Posterior vena cava (tissue), 2 donors: ENCODE measurements at places on chromosomes 2 and 18. TPM values are rescaled to one million over a fixed set of nuclear protein-coding genes. Genes with fewer than 3 reads are reported as not detected.

- no peak for DNase-seq
These were observed 109.9 kb upstream of the DTNA start for GRCh38 chr18:34600158-34600557.

The NEMP2 gene
- total RNA-seq = 5.0 TPM

The GREB1L gene
- total RNA-seq = 1.0 TPM

DNA sequence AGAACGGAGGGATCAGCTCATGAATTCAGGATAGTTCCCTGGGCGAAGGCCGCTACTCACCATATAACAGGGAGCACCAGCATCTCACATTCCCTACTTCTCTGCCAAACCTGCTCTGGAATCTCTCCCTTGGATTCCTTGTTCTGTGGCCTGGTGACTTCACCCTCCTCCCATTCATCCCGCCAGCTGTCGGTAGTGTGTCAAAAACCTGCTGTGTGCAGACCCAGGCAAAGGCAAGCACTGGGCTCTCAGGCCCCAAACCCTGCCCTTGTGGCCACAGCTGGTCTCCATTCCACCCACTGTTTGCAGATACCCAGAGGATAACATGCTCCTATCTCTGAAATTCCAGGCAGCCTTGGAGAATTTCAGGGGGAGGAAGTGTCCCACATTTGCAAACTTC is 151.6 kb downstream of the CAPN13 start:
- no peak for DNase-seq

The PMS1 gene
- 20.1 TPM for total RNA-seq

- DNase-seq = no peak
These were observed 106.8 kb downstream of the ZNF516 start for GRCh38 chr18:76388261-76388660.

- no peak for DNase-seq
These were observed 201.4 kb upstream of the SIX2 start for GRCh38 chr2:45210462-45211195.

- no peak for DNase-seq
These were observed 21.8 kb upstream of the NT5DC4 start for GRCh38 chr2:112698834-112699515.

The EXOC6B gene
- 65.4 TPM for total RNA-seq

The TUBB8B gene
- total RNA-seq = not detected

The NBAS gene
- 38.0 TPM for total RNA-seq

- peak; percentile 66 for DNase-seq
These were observed 235.9 kb upstream of the SMAD2 start for GRCh38 chr18:48166336-48166875.

DNA sequence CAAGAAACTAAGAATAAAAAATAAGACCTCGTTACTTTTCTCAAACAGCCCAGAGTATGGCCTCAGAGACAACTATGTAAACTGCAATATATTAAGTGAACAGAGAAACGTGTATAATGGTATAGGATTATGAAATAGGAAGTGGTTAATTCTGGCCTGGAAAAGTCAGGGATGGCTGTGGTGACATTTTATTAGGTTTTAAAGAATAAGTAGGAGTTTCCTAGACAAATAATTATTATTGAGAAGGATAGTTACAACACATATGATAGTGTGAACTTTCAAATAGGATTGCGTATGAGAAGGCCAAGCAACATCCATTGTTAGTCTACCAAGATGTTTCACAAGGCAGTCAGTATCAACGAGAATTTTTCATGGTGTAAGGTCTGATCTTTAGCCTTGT is 244.1 kb downstream of the LPIN1 start:
- DNase-seq = no peak

GRCh38 chr2:171254666-171255065 is 94.0 kb upstream of the TLK1 start:
- DNase-seq = no peak
